Pons (tissue), 1 donor: ENCODE measurements at places on chromosomes 6 and 20.

DNA sequence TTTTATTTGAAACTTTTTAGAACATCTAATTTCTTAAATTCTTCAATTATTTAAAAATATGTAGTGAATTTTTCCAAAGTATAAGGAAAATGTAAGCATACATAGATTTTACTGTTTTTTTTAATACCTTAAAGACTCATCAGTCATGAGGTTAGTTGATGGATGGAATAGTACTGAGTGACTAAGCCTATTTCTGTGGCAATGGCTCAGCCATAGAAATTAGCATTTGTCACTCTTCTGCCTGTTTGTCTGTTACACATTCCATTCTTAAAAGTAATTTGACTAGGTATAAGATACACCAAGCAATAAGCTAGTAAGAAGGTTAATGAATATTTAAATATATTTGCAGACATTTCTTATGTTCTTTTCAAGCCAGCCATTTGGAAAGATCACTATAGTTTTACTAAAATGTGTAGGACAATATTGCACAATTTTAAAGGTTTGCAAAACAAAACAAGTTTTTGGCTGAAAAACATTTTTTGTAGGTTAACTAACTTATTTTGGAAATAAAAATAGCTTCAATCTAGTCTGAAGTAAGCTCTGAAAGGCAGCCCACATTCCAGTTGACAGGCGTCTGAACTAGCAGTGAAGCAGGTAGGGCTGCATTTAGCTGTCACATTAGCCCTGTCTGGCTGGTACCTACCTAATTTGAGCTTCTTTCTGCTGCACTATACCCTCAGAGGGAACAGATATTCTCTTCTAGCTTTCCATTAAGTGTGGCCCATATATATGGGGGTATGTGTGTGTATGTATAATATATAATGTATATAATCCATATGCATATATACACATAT lies 385.7 kb downstream of the GRIK2 start:
- no peak for DNase-seq

DNA sequence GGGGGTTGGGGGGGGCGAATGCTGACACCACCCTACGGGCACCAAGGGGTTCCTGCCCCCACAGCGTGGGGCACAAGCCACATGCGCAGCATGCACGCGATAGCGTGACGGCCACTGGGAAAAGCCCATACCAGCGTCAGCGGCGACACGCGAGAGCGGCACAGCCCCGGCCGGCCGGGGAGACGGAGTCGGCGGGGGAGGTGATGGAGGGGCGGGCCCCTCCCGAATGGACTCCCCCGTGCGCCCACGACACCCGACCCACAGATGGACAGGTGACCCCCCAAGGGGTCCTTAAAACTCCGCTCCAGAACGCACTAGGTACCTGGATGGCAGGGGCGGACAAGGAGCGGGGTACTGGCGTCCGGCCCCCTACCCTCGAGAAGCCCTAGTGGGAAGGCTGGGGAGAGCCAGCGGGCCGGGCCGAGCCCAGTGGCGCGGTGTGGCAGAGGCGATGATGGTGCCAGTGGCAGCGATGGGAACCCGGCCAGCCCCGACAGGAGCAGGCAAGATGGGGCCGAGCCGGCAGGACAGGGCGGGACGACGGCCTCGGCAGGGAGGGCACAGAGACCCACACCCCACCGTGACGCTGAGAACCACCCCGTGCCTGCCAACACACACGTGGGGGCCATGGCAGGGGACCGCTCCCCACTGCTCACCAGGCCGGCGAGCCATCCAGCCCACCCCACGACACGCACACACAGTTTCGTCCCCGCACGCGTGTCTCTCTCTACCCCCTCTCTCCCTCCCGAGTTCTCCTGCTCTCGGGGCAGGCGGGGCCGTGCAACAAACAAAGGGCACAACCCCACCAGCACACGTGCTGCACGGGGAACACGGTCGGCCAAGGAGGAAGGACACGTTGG lies 1959.8 kb upstream of the DEFB115 start:
- DNase-seq = no peak

DNA sequence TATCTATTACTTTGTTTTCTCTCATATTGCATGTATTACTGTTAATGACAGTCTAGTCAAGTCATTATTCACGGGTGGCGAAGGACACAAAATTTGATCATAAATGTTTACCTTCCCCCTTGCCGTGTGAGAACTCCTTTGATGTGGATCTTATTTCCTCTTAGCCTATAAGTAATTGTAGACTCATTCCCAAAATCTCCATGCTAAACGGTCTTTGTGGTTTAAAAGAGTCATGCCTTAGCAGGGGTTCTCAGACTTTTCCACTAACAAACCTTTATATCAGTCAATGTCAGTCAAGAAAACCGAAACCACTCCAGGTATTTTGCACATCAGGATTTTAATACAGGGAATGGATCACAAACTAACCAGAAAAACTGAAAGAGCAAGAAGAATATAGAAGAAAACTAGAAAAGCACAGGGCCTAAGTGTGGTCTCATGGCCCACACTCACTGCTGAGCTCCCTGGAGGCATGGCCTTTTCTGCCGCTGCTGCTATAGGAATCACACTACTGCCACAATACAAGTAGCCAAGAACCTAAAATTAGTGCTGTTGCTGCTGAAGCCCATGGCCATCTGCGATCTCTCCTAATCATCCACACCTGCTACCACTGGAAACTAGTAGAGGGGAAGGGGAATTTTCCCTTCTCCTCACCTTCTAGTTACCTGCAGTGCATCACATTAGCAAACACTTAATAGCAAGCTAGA lies 186.0 kb upstream of the POU3F2 start:
- DNase-seq = no peak

- DNase-seq = no peak
Measured at GRCh38 chr20:61451953-61452352, 199.9 kb downstream of the CDH4 start.

DNA sequence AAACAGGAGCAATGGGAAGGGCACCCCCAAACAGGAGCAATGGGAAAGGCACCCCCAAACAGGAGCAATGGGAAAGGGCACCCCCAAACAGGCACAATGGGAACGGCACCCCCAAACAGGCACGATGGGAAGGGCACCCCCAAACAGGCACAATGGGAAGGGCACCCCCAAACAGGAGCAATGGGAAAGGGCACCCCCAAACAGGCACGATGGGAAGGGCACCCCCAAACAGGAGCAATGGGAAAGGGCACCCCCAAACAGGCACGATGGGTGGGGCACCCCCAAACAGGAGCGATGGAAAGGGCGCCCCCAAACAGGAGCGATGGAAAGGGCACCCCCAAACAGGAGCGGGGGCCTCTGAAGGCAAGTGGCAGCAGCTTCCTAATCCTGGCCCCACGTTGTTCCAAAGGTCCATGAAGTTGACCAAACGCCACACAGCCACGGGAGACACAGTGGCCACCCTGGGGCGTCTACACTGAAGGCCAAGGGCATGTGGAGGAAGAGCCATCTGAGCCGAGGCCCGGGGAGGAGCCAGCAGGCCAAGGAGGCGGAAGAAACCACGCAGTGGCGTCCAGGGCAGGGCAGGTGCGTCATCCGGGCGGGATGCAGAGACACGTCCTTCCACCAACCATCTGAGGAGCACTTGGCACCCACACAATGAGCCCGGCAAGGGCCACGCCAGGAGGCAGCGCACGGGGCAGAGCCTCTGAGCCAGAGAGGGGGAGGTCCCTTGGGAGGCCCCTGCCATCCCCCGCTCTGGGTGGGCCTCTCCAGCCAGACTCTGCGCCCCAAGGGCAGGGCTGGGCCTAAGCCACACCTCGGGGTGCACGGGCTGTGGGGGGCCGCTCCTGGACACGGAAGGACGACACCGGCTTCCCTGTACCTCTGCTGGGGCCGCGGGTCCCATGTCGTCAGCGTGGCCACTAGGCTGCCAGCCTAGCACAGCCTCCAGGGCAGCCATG lies 21.5 kb upstream of the NTSR1 start:
- DNase-seq = no peak

GRCh38 chr20:59333951-59334350 lies 33.5 kb downstream of the EDN3 start:
- no peak for DNase-seq

DNA sequence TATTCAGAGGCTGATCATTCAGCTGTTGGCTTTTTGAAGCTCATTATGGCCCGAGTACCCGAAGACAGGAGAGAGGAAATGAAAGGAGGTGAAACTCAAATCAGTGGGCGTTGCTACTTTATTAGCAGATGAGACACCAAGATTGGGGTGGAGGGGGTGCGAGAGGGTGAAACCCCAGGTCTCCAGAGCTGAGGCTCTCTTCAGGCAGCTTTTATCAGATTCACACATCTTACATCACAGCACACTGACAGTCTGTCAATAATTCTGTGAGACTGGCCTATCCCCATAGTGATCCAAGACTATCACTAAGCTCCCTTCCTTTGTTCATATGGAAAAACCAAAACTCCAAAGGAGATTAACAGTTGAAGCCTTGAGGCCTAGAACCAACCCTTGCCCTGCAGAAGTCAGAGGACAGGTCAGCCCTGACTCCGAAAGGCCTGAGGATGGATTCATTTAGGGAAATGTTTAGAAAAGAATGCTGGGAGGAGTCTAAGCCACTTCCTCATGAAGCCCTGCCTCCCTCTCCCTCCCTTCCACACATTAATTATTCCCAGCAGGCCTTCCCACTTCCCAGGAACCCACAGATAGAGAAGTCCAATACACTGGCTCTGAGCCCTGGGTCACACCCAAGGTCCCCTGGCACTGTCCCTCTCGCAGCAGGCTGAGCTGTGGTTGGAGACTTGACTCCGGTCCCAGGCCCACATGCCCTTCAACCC lies 23.2 kb downstream of the TRERF1 start:
- no peak for DNase-seq

DNA sequence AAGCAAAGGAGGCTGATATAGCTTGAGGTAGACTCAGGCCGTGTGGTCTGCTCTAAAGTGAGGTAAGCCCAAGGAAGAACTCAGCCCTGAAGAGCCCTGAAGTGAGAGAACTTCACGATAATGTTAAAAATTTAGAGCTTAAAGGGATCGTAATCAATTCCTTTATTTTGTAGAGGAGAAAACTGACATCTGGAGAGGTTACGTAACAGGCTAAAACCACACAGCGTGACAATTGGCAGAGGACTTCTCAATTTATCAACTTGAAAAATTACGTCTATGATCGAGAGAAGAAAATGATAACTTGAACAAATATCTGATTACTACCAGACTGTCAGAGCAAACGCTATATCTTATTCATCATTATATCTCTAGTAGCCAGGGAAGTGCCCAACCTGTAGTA lies 121.8 kb upstream of the FOXO3 start:
- DNase-seq = no peak

DNA sequence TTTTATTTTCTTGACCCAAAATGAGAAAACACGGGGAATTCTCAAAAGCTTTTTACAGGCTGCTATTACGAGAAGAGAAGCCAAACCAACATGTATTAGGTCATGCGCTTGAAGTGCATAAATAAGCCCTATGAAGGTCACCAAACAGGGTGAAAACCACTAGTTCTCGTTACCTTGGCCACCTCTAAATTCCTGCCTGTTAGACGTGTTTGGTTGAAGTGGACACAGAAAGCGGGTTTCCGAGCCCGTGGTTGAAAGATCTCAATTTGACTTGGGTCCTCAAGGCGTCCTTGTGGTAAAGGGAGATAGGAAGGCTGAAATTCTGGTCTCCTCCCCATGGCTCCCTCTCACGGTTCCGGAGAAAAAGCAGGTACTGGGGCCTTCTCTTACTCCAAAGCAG lies 6.2 kb downstream of the EYA2 start:
- no peak for DNase-seq

- DNase-seq = no peak
Measured at GRCh38 chr6:129726650-129727049, 16.7 kb upstream of the ARHGAP18 start.

DNA sequence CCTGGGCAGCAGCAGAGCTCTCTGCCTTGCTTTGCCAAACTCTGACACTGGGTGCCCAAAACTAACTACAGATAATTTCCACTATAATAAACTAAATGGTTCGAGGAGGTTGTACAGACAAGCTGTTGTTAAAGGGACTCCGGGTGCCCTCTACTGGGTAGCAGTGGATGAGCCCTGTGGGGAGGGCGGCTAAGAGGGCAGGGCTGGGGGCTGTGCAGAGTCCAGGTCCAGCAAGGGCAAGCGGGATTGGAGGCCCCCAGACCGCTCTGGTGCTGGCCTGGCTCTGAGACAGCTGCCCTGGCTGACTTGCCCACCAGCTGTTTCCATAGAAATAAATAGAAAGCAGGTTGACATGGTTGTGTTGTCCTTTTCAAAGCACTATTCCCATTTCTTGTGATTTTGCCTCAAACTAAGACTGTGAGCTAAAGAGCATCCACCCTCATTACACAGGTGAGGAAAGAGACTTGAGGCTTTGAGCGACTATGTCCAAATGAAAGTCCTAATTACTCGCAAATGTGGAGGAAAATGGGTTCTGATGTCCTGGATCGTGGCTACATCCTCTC lies 167.6 kb upstream of the CST7 start:
- DNase-seq = peak; percentile 73

- no peak for DNase-seq
Measured at GRCh38 chr6:152184917-152185574, 377.6 kb downstream of the ESR1 start.

DNA sequence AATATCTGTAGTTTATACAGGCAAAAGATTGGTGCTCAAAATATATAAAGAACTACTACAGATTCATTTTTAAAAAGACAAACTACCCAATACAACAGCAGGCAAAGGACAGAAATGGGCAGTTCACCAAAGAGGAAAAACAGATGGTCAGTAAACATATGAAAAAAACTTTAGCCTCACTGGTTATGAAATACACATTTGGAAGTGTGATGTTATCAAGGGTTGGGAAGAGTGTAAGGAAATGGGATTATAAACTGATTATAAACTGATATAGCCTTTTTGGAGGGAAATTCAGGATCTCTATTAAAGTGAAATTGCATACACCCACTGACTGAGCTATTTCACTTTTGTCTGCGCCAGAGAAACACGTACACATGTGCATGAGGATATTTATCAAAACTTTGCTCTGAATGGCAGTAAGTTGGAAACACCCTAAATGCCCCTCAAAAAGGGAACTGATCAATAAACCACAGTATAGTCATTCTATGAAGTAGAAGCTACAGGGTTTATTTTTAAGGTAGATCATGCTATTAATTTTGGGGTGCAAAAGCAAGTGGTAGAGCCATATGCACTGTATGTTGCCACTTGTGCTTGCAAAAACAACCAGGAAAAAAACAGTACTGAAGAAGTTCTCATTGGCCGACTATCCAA lies 32.2 kb upstream of the ARFGEF2 start:
- DNase-seq = no peak

GRCh38 chr20:33348136-33348937 lies 53.0 kb downstream of the CDK5RAP1 start:
- DNase-seq = no peak
